ENCODE measurements at places on chromosomes 3 and 15.

- no peak for DNase-seq
Observed at GRCh38 chr3:158102242-158103080, 3.8 kb downstream of the SHOX2 start.

- no peak for DNase-seq
Observed at GRCh38 chr15:94470492-94470891, 239.1 kb downstream of the MCTP2 start.

DNA sequence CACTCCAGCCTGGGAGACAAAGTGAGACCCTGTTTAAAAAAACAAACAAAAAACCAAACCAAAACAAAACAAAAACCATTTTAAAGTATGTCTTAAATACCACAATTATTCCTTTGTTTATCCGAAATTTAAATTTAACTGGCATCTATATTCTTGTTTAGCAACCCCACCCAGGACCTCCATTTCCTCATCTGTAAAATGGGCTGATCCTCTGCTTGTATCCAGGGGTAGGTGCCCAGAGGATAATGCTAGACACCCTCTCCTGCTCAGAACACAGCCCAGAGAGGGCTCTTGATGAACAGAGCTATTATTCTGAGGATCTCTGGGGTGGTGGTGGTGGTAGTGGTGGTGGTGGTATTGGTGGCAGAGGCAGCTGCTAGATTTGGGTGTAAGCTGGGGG is 9.8 kb downstream of the SH2D7 start:
- DNase-seq = no peak

- no peak for DNase-seq
Observed at GRCh38 chr3:50545781-50546180, 21.8 kb downstream of the C3orf18 start.

DNA sequence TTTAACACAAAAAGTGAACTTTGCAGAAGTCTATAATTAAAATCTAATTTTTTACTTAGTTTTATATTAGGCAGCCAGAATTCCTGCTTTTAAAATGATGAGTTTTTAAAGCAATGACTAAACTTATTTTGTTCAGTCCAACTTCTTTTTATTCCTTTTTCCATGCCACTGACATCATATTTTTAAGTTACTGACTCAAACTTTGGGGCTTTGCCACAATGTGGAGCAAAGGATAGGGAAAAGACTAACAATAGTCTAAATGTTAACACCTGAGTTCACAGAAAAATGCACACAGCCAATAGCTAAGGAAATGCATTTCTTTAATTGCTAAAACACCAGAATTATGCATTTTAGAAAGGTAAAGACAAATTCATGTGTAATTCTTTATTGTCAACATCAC is 647.6 kb upstream of the DPPA4 start:
- no peak for DNase-seq

DNA sequence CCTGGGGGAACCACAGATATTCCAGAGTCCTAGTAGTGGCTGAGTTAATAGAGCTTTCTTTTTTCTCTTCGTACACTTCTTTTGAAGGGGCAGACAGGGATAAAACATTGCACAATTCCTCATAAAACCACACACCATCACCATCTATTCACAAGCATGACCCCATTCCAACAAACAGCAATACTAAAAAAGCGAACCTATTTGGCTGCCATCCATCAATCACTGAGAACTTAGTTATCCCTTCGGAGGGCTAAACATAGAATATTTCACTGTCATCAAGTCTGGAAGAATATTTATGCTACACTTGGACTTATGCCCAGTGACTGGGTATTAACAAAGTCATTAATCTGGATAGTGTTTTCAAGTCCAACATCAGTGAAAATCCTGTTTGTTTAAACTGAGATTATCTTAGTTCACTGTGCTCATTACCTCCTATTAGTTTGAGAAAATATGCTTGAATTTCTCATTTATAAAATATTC is 80.3 kb upstream of the PRTG start:
- peak; percentile 52 for DNase-seq

DNA sequence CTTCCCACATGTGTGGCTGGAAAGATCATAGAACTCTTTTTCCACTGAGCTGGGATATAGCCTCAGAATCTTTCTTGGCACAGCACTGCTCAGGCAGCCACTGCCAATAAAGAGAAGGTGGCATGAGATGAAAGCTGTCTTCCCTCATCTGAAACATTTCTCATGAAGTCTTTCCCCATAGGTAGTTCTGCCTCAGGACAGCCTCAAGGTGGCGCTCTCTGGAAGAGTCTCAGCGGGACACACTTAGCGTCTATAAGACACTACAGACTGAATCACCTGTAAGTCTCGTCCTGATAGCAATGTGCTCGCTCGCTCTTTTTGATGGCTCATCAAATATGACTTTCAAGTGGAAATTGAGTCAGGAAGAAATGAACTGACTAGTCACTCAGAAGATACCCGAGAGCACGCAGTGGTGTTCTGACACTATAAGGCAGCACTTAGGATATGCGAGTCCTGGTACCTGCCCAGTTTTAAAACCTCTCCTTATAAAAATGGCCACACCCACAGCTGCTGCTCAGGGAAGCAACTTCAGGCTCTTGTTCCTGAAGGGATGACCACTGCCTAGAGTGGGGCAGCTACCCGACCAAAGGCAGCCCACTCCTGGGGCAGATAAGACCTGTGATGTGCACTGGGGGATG is 269.5 kb downstream of the SUCLG2 start:
- DNase-seq = peak; percentile 50

- DNase-seq = peak; percentile 82
Observed at GRCh38 chr15:60371175-60372051, 26.4 kb downstream of the ANXA2 start.

- no peak for DNase-seq
Observed at GRCh38 chr15:98160236-98160635, 199.7 kb downstream of the ARRDC4 start.

DNA sequence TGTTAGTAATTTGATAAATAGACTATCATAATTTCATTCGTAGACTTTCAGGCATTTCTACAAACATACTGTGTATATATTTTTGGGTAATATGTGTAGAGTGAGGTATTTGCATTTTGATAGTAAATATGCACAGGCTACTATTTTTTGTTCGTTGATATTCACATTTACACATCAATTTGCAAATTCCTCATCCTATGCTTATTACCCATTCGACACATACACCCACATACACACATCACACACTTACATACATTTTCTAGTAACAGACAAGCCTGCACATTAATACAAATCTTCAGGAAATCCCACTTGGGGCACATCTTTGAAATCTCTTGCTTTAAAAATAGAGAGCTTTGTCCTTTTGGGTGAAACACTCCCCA is 127.9 kb upstream of the FEZF2 start:
- DNase-seq = no peak

DNA sequence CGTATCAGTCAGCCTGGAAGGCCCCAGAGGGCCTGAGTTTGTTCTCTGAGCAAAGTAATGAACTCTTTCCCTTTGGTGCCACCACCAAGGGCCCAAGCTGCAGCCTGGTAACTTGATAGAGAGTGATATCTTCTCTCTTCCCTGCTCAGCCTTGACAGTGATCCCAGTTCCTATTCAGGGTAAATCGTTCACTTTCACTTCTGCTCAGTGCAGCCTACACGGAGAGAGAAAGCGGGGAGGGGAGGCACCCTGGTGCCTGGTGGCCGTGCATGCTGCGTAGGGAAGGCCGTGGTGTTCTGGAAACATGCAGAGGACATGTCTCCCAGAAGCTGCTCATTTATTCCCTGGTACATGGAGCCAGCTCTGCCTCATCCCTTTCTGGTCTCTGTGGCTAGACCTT is 54.9 kb downstream of the KIF9 start:
- no peak for DNase-seq

DNA sequence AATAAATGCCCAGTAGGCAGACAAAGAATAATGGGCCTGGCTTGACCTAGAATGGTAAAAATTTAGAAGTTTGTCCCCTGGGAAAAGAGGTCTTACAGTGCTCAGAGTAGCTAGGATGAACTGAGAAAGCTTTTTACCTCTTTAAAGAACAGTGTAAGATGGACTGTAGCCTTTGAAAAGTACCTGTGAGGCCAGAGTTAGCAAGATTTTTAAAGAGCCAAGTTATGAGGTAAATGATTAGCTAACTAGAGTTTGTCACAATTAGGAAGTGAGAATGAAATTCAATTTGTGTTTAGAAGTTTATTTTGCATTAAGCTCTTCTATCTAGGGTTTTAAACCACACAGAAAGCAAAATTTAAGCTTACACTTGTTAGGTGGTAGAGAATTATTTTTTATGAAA is 480.9 kb downstream of the ZIC1 start:
- no peak for DNase-seq

GRCh38 chr3:71559021-71559420 is 24.5 kb downstream of the FOXP1 start:
- DNase-seq = no peak

DNA sequence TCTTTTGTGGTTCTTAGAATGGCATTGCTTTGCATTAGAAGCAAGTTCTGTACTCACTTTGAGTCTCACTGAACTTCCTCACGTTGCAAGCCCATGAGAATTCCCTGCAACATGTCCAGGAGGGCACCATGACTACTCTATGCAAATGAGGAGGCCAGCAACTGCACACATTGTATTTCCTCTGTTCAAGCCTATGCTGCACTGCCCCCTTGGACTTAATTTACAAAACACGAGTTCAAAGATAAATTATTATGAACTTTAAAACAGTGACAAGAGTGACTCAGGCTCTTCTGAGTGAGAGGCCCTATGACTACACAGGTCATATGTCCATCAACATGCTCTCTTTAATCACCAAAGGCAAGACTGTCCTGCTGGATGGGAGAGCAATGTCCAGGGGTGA is 484.2 kb upstream of the ATP11B start:
- no peak for DNase-seq

DNA sequence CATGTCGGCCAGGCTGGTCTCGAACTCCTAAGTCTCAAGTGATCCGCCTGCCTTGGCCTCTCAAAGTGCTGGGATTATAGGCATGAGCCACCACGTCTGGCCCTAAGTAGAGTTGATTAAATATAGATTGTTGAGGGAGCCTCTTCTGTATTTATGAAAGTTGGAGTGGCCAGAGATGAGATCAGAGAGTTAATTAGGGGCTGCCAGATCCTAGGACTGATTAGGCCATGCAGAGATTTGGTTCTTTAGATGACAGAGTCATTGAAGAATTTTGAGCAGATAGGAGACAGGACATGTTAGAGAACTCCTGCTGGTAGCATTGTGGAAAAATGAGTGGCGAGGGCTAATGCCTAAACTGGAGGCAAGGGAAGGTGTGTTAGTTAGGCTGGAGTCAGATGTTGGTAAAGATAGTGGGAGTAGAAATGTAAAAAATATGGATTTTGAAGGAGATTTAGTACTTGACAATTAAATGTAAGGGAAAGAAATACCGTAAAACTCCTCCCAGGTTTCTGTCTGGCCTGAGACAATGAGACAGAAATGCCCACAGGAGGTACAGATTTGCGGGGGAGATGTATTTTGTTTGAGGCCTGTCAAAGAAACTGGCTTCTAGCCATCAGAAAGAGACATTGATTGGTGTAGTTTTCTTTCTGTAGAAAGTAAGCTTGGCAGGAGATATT is 23.4 kb downstream of the SACM1L start:
- no peak for DNase-seq

DNA sequence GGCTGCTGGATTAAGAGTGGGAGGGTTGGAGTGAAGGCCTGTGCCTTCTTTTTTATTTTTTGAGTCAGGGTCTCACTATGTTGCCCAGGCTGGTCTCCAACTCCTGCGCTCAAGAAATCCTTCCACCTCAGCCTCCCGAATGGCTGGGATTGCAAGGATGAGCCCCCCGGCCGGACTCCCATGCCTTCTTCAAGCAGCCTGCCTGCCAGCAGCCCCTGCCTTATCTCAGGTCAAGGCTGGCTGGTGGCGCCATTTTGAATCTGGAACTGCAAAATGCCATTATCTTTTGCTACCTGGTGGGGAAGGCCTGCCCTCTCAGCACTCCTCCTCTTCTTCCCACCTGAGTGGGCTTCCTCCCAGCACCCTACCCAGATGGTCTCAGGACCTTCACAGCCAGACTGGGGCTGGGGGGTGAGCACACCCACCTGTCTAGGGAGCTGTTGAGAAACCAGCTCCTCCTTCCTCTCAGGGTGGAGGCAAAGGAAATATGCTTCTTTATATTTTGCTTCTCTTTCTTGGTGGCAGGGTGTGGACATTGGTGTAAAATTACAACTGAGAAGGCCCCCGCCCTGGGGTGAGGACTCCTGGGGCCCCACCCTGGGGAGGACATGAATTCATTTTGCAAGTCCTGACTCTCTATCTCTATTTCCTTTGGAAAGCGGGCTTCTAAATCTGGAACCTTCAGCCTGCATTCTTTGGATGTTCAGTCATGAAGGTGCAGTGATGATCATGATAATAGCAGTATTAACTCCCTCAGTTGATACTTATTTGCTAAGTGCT is 7.7 kb upstream of the FLNB start:
- DNase-seq = no peak

DNA sequence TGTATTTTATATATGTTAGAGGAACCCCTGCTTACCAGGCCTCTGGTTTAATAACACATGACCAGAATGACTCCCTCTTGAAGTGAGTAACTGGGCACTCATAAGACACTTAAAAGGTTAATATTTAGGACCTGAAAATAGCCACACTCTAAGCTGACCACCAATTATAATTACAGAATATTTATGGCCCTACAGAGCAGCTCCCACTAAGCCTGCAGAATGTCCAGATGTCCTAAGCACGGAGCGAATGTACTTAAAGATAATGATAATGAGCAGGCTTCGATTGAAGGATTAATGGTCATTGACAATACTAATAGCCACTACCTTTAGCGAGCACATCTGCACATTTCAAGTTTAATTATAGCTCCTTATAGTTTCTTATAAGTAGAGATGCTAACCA is 22.8 kb upstream of the KCTD6 start:
- no peak for DNase-seq

DNA sequence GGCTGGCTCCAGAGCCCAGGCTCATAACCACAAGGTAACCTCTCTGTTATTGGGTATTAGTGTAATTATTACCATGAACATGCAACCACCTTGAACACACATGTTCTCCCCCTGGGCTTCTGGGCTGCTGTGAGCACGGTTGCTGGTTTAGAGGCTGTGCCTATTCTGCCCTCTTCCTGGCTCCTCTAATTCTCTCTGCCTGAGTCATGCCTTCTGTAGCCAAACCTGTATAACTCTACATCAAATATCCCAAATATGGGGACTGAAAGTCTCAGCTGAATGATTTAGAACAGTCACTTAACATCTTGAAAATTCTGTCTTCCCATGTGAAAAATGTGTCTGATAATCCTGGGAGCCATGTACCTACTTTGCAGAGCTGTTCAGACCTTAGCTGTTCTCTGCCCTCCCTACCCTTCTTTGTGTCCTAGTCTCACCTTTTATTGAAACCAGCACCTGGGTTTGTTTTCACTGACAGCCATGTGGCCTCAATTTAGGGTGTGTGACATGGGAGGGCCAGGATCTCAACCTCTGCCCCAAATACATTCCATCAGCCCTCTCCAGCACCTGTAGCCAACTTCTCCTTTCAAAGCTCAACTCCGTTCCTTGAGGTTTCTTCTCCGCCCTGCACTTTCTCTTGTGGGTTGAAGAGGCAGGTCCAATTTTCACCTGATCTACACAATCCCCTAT is 60.7 kb downstream of the PDZRN3 start:
- no peak for DNase-seq

DNA sequence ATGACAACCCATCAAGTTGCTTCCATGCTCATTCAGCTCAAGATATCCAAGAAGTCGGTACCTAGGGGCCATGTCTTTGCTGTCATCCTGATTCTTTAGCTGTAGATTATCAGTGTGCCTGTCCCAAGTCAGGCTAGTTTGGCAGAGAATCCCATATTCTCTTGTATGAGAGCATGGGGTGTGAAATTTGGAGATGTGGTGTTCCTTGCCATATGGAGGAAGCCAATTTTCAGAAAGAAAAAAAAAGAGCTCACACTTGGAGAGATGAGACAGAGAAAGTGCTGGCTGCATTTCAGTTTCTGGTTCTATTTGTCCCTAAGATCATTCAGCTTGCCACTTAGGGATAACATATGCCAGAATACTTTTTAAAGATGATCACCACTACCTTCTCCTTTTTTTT is 52.3 kb upstream of the SLC4A7 start:
- DNase-seq = no peak
